Omental fat pad (tissue), 4 donors: ENCODE measurements at places on chromosomes 7 and 10. TPM values are rescaled to one million over a fixed set of nuclear protein-coding genes. Genes with fewer than 3 reads are reported as not detected.

- no peak for DNase-seq
Observed at GRCh38 chr7:81445462-81445861, 324.4 kb downstream of the HGF start.

GRCh38 chr7:26510231-26510957, 218.7 kb downstream of the SNX10 start:
- no peak for DNase-seq

DNA sequence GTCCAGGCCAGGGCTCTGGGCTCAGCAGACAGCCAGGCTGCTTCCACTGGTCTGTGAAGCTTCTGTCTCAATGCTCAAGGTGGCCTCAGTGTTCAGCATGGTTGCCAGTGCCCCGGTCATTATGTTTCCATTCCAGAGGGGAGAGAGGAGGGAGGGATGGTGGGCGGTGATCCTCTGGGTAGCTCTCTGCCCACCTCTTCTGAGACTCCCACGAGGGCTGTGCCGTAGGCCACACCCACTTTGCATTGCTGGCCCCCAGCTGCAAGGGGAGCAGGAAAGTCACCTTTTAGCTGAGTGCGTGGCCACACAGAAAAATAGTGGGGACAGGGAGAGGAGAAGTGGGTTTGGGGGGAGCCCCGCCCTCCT, 42.5 kb downstream of the FOXK1 start:
- DNase-seq = no peak

DNA sequence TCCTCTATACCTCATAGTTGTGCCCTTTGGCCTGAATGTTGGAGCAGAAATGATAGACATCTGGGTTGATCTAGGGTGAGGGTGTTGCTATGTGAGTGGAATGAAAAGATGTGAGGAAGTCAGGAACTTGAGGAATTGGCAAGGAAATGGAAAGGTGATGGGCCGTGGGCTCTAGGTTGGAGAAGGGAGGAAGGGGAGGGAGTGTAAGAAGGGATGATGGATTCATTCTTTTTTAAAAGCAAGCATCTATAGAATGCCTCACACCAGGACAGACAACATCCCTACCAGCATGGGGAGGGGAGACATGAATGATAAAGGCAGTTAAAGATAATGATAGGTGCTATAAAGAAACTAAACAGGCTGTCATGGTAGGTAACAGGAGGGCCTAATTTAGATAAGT, 168.1 kb downstream of the WNT2 start:
- no peak for DNase-seq

GRCh38 chr10:3045471-3046209, 21.7 kb upstream of the PFKP start:
- DNase-seq = no peak

The IFIT1B gene
- total RNA-seq = not detected
